ENCODE measurements at places on chromosomes 7 and 10.

- no peak for DNase-seq
Measured at GRCh38 chr10:91829268-91829667, 31.0 kb downstream of the TNKS2 start.

GRCh38 chr7:17651863-17652385, 288.4 kb downstream of the SNX13 start:
- DNase-seq: no peak

DNA sequence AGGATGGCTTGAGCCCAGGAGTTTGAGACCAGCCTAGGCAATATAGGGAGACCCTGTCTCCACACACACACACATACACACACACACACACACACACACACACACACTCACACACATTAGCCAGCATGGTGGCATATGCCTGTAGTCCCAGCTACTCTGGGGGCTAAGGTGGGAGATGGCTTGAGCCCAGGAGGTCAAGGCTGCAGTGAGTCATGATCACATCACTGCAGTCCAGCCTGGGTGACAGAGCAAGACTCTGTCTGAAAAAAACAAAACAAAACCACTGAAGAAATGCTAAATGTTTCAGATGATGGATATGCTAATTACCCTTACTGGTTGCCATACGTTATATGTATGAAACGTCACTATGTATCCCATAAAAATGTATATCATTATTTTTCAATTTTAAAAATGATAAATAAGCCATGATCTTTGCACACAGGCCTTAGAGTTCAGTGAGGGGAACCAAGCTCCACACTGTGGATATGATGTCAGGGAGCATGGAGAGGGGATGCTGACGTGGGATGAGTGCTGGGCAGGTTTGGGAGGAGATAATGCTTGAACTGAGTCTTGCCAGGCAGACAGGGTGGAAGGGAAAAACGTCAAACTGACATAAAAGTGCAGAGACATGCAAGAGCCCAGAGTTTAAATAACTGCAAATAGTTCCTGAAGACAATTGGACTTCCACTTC, 45.9 kb upstream of the ARHGAP12 start:
- DNase-seq: no peak

GRCh38 chr7:123573896-123574467, 16.4 kb upstream of the NDUFA5 start:
- DNase-seq: no peak

GRCh38 chr10:76973091-76974016, 664.3 kb downstream of the KCNMA1 start:
- DNase-seq: no peak

- DNase-seq: no peak
Measured at GRCh38 chr10:129027906-129028305, 439.1 kb upstream of the MGMT start.

- DNase-seq: no peak
Measured at GRCh38 chr7:120793213-120793936, 64.6 kb downstream of the TSPAN12 start.
